ENCODE measurements at places on chromosomes 13 and 19. TPM values are rescaled to one million over a fixed set of nuclear protein-coding genes. Genes with fewer than 3 reads are reported as not detected.

- no peak for DNase-seq
These were observed 255.9 kb upstream of the STARD13 start for GRCh38 chr13:33541456-33541855.

DNA sequence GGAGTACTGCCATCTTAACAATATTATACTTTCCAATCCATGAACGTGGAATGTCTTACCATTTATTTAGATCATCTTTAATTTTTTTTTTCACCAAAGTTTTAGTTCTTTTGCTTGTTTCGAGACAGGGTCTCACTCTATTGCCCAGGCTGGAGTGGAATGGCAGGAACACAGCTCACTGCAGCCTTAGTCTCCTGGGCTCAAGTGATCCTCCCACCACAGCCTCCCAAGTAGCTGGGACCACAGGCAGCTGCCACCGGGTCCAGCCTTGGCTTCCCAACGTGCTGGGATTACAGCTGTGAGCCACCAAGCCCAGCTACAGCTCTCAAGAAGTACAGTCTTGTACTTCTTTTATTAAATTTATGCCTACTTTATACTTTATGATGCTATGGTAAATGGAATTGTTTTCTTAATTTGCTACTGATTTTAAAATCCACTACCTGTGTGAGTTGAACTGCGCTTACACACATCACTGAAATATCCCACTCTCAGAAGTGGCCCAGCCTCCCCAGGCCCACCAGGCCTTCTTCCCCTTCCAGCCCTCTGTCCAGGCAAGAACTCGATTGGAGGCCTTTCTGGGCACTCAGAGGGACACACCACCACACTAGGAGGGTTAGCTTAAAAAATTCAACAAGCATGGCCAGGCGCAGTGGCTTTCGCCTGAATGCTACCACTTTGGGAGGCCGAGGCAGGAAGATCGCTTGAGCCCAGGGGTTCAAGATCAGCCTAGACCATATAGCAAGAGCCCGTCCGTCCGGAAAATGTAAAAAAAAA, 1.0 kb upstream of the PGLS start:
- no peak for DNase-seq

Gene KLK15
- total RNA-seq, result not detected

DNA sequence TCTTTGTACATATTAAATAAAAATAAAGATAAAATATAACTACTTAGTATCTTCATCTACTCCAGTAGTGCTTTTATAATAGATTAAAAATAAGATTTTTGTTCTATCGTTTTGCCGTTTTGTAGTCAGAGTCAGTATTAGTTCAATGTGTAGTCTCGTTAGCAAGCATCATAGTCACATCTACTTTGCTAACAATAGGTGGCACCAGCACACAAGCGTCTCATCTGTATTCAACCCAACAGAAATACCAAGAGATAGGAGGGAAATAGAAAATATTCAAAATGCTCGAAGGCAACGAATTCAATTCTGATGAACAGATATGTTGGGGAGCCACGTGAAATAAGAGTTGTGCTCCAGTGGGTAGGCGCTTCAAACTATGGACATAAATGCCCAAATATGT, 21.4 kb upstream of the MICU2 start:
- DNase-seq, result no peak

Gene KLK1
- total RNA-seq, result 47.7 TPM

Gene ACP4
- total RNA-seq, result not detected

- DNase-seq, result no peak
These were observed 915 bp downstream of the F10 start for GRCh38 chr13:113123226-113124201.

Gene COX6B1
- 333 TPM for total RNA-seq
